ENCODE measurements at places on chromosomes 12 and 14. TPM values are rescaled to one million over a fixed set of nuclear protein-coding genes. Genes with fewer than 3 reads are reported as not detected.

- no peak for DNase-seq
Observed at GRCh38 chr12:104969343-104969742, 11.3 kb upstream of the SLC41A2 start.

DNA sequence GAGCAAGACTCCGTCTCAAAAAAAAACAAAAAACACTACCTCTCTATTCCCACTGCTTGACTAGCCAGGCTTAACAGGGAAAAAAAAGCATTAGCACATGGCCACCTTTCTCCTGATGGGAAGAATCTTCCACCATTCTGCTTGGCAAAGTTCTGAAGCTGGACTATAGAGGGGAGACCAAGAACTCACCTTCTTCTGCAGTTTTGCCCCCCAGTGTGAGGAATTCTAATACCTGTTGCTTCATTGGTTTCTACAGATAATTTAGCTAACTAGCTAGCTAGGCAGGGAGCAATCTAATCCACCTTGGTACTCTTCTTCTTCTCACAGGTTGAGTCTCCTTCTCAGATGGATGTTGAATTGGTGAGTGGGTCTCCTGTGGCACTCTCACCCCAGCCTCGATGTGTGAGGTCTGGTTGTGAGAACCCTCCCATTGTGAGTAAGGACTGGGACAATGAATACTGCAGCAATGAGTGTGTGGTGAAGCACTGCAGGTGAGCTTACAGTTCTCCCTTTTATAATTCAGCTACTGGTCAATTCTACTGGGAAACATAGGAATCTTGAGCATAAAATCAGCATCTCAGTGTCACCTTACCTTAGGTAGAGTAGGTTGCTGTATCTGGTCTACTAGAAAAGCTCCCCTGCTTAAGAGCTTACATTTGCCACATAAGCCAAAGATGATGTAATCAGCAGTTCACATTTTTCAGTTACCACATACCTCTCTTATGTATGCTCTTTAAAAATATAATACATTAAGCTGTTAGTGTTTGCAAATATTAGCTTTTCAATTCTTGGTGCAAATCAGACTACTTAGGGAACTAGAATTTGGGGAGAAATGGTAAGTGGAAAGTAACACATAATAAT lies 16.0 kb downstream of the METTL3 start:
- DNase-seq: no peak

GRCh38 chr12:15752785-15753184 lies 36.4 kb downstream of the EPS8 start:
- no peak for DNase-seq

GRCh38 chr12:121801595-121802484 lies 2.0 kb upstream of the SETD1B start:
- peak; percentile 64 for DNase-seq

SRSF5 gene
- 71.5 TPM for polyA plus RNA-seq

KRT81 gene
- 0.76 TPM for polyA plus RNA-seq
